ENCODE measurements at places on chromosomes 13 and 19.

DNA sequence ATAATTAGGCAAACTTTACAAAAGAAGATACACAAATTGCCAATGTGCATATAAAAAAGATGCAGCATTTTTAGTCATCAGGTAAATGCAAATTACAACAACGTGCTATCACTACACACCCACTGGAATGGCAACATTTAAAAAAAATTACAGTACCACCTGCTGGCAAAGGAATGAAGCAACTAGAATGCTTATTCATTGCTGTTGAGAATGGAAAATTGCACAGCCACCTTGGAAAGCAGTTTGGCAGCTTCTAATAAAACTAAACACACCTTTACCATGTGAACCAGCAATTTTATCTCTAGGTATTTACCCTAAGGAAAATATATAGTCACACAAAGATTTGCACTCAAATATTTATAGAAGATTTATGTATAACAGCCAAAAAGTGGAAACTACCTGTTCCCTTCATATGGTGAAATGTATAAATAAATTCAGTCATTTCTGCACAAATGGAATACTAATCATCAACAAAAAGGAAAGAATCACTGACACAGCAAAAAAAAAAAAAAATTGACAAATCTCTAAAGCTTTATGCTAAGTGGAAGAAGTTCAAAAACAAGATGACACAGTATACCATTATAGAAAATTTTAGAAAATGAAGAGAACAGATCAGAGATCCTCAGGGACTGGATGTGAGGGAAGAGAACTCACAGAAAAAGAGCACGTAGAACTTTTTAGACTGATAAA lies 30.3 kb downstream of the OXGR1 start:
- no peak for DNase-seq

DNA sequence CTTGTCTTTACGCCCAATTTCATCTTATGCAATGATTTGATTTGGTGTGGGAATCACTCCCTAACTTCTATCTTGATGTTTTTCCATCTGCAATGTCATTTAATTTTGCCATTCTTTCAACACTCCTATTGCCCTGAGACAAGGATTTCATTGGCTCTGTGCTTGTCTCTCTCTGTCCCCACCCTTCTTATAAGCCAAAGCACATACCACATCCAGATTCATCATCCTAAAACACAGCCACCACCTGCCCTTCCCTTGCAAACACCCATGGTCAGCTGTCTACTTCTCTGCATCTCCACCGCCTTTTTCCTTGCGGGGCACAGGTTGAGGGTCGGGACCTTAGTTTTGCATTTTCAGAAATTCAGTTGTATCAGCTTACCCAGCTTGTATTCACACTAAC lies 225.8 kb upstream of the SOX21 start:
- no peak for DNase-seq

DNA sequence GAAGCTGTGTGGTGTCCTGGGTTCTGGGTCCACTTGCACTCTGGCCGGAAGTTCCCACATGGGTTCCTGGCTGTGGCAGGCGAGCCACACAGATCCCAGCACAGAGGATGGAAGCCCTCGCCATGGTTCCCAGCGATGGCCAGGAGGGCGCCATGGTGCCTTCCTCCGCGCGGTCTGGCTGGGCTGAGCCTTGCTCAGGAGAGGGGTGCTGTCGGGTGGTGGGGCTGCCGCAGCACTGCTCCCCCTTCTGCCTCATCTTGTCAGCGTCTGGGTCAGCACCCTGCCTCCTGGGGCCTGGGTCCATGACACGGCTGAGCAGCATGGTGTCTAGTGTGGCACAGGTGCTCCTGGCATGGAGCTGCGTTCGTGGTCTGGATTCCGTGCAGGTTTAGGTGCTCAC lies 33.5 kb downstream of the DOT1L start:
- no peak for DNase-seq

DNA sequence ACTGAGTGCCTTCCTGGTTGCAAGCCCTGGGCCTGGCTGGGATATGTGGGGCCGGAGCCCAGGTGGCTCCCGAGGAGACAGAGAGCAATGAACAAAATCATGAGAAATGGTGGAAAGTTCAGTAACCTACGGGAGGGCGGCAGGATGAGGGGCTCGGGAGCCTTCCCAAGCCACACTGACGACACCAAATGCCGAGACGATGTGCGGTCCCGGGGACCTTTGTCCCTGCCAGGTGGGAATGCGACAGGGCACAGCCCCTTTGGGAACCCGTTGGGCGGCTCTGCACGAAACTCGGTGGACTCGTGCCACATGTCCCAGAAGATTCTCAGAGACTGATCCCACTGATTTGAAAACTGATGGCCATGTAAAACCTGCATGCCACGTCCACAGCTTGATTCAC lies 11.7 kb upstream of the ZNF14 start:
- DNase-seq: no peak

Data from stimulated activated naive CD8-positive, alpha-beta T cell treated with anti-CD3 and anti-CD28 coated beads, Interleukin-15, Interleukin-2, amounts not matched to agents 100 U/mL and 50 U/mL, for 24 hours (primary cell).